ENCODE measurements at places on chromosomes 1 and 21.

GRCh38 chr1:166484871-166485270, 318.1 kb upstream of the FAM78B start:
- no peak for DNase-seq

GRCh38 chr1:228249513-228250305, 41.9 kb downstream of the OBSCN start:
- no peak for DNase-seq

DNA sequence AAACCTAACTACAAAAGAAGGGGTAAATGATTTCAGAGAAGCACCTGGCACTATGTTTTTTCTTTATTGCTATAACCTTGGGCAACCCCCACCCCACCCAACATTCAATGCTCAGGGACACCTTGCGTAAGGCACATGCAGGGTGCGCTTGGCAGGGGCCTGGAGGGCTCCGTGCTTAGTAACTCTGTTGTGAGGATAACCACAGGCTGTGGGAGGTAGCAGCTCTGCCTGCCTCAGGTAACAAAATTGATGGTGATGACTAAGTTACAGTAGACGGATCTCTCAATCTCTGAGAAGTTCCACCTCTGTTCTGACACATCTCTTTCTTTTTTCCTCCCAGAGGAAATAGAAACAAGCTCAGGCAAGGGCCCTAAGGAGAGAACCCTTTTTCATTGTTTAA, 8.7 kb upstream of the CCN1 start:
- DNase-seq: peak; percentile 92

DNA sequence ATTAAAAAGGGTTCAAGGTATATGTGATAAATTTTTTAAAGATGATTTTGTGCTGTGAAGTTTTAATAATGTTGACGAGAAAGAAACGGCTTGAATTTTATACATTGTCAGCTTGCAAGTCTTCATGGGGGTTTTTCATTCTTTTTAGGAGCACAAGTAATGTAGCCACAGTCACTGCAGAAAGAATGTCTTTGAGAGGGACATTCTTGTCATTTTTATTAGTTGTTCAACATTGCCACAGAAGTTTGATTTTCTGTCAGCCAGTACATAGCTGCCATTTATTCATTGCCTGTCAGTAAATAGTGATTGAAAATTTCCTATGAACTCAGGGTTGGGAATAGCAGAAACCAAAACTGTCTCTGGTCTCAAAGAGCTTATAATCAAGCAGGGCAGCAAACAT, 156.3 kb downstream of the DHRS3 start:
- no peak for DNase-seq

- DNase-seq: no peak
Observed at GRCh38 chr1:90322186-90322585, 327.3 kb downstream of the ZNF326 start.

GRCh38 chr1:222893255-222893654, 78.4 kb downstream of the DISP1 start:
- DNase-seq: no peak

- no peak for DNase-seq
Observed at GRCh38 chr1:148362216-148362611, 120.9 kb downstream of the PPIAL4G start.
